Left hindlimb (tissue), 1 donor: ENCODE measurements at places on chromosomes 11 and 22.

DNA sequence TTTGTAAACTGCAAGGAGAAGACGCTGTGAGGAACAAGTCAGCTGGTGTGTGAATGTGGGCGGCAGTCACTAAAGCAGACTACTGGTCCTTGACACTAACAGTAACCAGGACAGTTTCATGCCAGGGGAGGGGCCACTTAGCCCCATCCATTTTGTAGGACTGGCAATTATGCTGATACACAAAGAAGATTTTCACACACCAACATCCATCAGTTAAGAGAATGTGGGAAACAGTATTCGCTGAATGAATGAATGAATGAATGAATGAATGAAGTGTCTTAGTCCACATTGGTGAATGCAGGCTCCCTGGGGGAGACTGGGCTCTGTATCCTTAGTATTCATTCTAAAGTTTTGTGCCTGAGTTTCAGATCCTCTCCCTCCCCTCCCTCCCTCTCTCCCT is 590.4 kb downstream of the BRD1 start:
- DNase-seq, result no peak

DNA sequence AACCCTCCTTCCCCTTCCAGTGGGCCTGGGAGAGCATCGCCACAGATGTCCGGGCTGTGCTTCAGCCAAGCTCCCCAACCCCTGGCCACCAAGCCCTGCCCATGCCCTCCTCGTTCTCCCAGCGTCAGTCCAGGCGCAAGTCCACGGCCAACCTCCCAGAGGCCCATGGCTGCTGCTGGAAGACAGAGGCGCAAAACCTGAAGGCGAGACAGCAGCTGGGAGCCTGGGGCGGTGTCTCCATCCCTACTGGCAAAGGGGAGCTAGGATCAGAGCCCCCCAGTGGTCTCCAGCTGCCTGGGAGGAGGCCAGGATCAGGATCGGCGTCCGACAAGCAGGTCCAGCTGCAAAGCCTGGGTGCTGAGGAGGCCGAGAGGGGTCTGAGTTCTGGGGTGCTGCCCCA is 1.9 kb downstream of the TSGA10IP start:
- DNase-seq, result no peak

GRCh38 chr11:121839781-121840180 is 276.2 kb downstream of the BLID start:
- DNase-seq, result no peak

DNA sequence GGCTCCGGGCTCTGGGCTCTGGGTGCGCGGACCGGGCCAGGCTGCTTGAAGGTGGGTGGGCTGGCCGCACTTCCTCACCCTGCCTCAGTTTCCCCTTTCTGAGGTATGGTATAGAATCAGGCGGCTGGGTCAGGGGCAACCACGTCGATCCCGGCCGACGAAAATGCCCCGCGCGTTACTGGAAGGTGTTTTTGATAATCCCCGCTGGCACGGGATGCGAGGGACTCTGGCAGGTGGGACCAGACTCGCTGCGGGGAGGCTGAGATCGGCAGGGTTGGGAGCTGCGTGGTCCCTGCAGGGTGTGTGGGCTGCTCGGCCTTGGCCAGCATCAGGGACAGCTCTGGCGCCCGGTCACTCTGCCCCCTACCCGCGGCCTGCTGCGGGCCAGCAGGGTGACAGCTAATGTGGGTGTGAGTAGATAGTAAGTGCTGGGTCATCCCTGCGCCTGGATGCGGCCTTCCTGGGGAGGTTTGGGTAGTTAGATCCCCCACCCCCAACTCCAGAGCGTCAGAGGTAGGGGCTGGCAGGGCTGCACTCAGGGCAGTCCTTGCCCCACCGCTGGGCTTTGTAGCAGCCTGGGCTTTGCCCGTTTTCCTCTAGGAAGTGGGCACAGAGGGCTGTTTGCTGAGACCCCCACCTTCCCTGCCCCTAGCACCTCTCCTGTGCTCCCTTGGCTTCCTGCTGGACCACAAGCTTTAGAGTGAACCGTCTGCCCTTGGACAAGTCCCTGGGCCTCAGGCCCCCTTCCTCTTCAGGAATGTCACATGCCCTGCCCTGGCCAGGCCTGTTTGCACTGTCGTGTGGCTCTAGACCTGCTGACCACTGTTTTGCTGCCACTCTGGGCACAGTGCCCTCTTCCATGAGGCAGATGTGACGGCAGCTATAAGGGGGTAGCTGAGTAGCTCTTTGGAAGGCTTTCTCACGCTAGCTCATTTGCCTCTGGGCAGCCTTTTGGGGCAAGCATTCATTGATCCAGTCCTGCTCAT is 579 bp downstream of the TANGO2 start:
- DNase-seq, result peak; percentile 44

DNA sequence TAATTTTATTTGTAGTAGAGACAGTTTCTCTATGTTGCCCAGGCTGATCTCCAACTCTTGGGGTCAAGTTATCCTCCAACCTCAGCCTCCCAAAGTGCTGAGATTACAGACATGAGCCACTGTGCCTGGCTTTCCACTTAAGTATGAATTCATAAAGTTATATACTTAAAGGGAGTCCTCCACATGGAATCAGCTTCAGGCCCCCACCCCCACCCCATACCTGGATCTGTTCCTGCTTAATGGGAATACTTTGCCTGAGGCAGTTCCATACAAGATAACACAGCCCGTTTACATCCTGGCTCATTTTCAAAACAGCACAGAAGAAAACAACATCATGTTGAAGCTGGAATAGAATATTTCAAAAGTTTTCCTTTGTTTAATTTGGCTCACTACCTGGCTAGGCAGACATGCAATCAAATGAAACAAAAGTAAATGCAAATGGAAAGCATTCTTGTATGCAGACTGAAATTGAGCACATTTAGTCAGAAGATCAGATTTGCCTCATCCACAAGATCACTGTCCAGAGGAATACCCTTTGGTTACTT is 82.4 kb downstream of the FAT3 start:
- no peak for DNase-seq

- DNase-seq, result no peak
Measured at GRCh38 chr11:85086504-85087284, 540.5 kb downstream of the DLG2 start.

DNA sequence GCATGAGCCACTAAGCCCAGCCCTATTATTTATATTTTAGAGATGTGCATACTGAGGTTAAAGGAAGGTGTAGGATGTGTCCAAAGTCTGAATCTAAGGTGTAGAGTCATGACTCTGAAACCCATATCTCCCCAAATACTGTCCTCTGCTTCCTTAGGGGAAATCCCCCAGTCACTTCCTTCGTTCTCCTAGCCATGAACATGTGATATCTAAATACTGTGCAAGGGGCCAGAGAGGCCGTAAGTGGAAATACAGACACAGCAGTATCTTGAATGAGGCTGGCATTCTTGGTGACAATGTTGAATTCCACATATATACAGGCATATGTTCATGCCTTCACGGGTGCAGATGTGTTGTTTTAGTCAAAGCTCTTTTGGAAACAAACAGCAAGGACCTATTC is 21.3 kb upstream of the PATZ1 start:
- no peak for DNase-seq

DNA sequence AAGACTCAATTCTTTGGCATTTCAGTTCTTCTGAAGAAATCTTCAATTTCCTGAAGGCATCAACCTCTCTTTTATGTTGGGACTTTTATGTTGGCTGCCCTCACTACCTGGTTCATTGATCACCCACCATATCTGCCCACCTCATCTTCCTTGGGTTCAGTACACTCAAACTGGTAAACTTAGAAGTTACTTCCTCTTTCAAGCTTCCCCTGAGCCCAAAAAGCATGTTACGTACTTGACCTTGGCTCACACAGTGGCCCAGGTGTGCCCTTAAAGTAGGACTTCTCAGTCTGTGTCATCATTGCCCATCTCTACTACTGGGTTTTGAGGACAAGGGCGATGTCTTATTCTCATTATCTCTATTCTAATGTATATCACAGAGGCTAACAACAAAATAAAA is 86.1 kb downstream of the GRIA4 start:
- no peak for DNase-seq
